ENCODE measurements at places on chromosomes 2 and 18.
A peak's percentile ranks its signal among the peaks of the same experiment; 100 is the strongest.

DNA sequence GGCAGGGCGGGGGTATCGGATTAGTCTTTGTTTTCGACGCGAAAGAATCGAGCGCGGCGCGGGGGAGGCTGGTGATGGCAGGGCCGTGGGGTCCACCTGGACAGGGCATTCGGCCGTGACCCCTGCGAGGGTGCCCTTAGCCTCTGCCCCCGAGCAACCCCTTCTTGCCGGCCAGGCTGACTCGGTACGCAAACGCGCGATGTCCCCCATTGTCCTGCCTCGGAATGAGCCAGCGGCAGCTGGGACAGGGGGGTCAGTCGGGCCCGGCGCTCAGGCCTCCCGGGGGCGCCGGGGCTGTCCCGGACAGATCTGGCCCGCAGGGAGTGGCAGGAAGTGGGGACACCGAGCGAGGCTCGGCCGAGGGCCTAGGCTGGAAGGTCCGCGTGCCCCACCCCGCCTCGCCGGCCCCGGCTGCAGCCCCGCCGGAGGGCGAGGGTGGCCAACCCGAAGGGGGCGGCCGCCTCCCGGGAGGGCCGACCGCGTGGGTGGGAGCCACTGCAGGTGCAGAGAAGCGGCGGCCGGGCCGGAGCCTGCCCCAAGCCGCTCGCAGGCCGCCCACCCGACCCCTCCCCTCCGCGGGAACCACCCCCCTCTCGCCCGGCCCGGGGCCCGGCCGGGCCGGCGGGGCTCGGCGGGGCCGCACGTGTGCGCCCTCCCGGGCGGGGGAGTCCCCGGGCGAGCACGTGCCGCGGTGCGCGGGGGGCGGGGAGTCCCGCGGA is at the start of gene TET3:
TSS of gene TET3 (plus strand) at position 708 of the 719 bp plus-strand sequence. CDS start 1,494 bp downstream, outside the sequence.
- no peak for DNase-seq

DNA sequence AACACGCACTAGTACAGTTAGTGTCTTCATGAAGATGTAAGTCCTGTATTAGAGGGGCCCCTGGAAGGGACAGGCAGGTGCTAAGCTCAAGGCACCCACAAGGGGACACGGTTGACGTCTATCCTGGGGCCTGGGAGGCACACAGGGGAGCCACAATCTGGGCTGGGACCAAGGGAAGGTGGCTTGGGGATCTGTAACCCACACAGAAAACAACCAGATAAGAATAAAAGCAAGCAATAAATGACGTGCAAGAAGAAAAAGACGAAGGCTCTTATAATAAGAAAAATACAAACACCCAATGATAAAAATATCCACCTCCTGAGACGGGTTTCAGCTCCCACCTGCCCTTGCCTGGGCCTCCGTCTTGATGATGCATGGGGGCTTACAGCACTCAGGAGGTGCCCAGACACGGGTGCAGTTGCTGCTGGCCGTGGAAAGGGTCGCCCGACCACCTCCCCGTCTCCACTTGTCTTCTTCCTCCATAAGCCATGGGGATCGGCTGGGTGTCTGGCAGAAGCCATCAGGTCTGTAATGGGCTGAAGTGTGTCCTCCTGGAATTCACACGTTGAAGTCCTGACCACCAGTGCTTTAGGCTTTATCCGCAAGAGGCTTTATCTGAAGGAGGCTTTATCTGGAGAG is 73.9 kb downstream of the TWIST2 start:
- DNase-seq: no peak

DNA sequence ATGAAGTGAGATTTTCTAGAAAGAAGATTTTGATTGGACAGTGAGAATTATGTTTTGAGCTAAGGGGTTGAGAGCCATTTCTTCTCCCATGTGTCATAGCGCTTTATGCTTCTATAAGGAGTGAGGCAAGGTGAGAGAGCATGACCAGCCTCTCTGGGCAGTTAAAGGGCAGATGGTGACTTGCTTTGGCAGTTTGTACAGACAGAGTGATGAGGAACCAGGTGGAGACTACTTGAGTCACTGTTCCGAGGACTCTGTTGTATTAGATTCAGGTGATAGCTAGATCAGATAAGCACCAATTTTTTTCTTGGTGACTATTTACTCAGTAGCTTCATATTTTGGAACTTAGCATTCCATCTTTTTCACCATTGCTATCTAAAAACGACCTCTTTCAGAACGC is 4.5 kb downstream of the CRIM1 start:
- DNase-seq: no peak

GRCh38 chr2:88024509-88024908 is 8.2 kb upstream of the RNU2-63P start:
- DNase-seq: no peak

DNA sequence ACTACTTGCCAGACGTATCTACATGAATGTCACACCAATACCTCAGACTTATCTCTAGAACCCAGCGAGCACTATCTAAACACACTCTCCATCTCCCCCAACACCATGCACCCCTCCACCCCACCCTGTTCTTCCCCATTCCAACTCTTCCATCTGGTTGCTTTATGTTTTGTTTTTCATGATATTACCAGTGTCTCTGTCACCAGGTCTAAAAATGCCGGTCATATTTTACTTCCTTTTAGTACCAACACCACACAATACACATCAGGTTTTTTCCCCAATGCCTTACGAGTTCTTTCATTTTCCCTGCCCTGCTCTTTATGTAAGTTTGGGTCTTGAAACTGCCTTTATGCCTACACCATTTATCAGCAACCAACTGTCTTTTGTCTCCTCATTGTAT is 10.2 kb upstream of the ITGA4 start:
- no peak for DNase-seq

- DNase-seq: no peak
These were observed 54.6 kb downstream of the INHBB start for GRCh38 chr2:120400551-120400950.

DNA sequence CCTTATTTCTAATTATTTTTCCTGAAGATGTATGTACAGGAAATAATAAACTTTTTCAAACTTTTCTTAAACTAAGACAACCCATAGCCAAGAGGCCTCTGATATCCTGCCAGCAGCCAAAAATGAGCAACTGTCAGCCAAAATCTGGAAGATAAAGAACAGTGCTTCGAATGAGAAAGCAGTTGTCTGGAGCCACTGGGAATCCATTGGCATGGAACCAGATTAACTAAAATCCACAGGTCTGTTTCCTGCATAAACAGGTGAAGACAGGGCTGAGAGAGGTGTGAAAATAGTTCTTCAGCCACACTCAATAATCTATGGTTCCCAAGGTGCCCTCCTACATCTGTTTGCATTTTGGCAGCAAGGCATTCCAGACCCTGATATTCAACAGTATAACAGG is 1076.7 kb upstream of the PIK3C3 start:
- no peak for DNase-seq

GRCh38 chr2:169221745-169222369 is 140.5 kb downstream of the LRP2 start:
- no peak for DNase-seq

DNA sequence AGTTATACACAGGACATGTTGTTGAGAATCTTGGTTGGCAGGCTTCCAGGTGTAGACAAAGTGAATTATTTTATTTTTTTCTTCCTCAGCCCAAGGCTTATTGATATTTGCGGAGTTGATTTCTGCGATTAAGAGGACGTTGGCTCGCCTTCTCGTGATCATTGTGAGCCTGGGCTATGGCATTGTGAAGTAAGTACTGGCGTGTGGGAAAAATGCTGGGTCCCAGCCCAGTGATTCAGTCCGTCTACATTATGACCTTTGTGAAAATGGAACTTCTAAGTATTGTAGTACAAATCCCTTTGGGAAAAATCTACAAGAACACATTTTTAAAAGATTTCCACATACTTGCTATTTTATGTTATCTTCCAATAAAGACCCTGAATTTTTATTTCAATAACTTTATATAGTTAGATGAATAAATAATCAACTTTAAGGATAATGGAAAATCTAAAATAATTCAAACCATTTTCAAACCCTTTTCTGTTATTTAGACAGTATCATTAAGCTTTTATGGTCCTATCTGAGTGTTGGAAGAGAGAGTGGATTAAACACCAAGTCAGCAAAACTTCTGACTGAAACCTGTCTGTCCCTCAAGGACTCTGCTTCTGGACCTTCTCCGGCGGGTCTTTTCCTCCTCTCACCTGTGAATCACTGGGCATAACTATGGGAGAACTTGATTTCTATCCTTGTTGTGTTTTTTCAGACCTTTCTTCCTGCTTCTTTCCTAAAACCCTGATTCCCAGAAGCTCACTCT is 31.0 kb downstream of the TMEM87B start:
- DNase-seq: no peak

DNA sequence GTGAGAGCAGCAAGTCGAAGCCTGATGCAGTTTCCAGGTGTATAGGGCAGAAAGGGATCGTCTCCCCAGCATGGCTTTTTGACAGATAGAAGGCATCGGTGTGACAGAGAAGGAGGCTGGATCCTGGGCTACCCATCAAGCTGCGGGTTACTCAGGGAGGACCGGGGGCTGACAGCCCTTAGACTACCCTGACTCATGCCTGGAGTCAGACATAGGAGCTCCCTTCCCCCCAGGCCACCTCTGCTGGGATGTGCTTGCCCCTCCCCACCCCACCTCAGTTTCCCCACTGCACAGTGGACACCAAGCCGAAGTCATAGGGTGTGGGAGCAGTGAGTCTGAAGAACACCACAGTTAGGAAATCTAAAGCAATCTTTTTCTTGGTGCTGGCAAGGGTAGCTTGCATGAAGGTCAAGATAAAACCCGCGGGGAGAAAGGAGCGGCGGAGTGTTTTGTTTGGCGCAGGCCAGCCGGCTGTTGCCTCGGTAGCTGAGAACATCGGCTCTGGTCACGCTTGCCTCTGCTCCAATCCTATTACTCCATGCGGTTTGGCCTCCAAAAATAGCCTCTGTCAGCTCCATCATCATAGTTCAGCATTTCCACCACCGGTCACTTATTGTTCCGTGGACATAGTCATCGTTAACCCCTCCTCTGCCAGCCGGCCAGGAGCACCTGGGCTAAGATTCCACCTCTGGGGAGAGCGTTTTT is 169.2 kb upstream of the GLI2 start:
- DNase-seq: no peak

DNA sequence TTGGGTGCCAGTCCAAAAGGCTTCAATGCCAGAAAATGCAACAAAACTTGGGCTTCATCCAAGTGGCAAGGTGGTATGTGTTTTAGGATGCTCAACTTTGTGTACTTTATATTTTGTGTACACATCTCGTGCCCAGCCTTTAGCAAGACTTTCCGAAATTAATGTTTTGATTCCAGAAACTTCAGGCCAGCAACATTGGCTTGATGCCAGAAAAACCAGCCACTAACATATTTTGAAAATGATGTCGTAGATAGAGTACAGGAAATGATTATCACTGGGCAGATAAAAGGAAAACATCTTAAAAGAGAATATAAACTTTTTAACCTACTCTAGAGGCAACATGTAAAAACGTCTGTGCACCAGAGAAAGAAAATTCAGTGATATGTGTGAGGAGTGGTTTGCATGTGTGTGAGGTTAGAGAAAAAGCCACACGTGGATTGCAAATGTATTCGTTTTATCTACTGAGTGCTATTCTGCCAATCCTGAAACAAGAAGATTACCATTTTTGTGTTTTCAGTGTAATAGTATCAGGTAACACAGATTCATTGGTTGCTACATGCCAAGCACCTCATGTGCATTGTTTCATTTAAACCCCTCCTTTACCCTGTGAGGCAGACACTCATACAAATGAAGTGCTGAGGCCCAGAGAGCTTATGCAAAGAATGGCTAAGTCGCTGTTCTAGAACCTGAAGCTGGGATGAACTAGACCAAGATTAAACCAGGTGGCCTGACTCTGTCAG is 264.8 kb downstream of the C1D start:
- no peak for DNase-seq

GRCh38 chr2:181374781-181375675 is 82.2 kb upstream of the ITGA4 start:
- no peak for DNase-seq

- no peak for DNase-seq
These were observed 285.4 kb downstream of the NRXN1 start for GRCh38 chr2:50746526-50746925.

DNA sequence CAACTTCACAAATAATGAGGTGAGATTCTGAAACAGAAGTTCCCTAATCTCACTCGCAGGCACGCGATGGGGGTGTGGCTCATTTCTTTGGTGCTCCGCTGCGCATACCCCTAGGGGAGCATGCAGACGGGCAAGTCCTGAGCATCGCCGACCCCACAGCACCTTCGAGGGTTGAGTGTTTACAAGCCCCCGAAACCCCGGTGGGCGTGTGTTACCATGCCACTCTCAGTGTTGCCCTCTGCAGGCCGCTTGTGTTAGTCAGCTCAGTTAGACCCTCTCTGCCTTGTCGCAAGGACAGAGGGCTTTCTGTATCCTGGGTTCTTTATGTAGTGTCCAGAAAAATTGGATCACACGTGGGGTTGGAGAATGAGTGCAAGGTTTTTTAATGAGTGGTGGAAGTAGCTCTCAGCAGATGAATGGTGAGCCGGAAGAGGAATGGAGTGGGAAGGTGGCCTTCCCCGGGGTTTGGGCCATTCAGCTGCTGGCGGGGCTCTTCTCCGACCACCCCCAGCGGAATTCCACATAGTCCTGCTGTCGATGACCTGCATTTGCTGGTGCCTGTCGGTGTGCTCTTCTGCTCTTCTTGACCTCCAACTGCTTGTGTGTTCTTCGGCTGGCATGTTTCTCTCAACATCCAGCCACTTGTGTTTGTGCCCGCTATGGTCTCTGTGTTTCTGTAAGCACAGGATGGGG is 191.3 kb downstream of the RPRM start:
- peak; percentile 24 for DNase-seq

DNA sequence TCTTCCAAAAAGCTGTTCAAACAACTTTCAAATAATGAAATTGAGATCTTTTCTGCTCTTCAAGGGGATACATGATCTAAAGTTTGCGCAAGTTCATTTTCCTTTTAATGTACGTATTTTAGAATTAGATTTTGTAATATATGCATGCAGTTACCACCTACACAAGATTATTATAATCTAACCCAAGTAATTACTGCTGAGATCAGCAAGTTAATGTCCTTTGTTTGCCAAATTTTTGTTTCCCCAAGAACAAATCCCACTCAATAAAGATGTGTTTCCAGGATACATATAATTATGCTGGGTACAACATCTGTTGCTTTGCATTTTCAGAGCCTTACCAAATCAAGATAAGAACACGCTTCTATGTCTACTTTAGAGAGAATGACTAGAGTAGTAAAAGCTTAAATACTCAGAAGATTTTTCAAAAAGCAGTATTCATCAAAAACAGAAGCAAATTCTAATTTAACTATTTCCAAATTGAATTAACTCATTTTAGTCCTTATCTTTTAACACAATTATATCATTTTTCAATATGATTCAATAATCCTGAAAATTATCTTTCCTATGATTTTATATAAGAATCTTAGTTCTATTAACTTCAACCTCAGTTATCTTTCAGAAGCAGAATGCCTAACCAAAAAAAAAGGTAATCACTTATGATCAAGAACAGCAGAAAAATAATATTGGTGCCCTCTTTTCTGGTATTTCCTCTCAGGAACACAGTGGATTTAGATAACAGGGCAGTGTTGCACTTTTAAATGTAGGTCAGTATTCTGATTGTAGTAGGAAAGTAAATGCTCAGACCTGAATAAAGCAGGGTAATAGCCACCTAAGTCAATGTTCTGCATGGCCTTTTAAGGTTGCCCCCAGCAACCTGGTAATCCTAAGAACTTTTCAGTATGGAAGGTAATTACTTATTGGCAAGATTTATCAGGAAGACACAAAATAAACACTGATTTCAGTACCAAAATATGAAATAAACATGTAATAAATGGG is 28.0 kb downstream of the CERKL start:
- DNase-seq: no peak

Measured in CD8-positive, alpha-beta T cell (primary cell).